ENCODE measurements at places on chromosomes 12 and 14.

DNA sequence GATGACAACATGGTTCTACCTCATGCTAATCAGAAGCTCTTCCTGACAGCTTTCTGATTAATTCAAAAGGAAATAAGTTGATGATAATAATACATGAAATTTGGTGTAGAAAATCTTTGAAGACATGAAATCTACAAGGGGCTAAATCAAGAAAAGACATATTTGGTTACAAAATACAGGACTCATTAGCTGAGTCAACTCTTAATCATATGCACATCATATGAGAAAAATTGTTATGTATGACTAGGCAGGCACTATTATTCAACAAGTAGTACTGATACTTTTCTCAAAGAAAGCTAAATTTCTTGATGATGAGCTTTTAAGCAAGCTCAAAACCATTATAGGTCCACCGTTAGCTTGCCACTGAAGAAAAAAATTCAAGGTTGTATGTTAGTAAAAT is 7.1 kb downstream of the ABCC9 start:
- DNase-seq, result no peak

DNA sequence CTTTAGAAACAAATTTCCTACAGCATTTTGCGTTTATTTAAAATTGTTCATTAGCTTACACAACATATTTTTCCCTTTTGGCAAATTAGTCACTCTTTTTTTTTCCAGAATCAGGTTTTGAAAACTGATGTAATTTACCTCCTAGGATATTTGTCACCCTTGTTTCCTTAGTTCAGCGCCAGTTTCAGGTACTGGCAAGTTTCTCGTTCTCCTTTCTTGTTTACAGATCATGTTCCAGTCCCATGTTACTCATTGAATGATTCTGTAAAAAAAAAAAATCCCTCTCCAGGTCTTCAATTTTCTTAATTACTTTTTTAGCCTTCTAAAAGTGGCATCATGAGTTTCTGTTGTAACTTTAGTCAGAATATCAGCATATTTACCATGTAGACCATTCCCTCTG is 2.7 kb downstream of the PPP4R4 start:
- no peak for DNase-seq

GRCh38 chr14:63938198-63939005 is 85.6 kb downstream of the SYNE2 start:
- DNase-seq, result no peak

DNA sequence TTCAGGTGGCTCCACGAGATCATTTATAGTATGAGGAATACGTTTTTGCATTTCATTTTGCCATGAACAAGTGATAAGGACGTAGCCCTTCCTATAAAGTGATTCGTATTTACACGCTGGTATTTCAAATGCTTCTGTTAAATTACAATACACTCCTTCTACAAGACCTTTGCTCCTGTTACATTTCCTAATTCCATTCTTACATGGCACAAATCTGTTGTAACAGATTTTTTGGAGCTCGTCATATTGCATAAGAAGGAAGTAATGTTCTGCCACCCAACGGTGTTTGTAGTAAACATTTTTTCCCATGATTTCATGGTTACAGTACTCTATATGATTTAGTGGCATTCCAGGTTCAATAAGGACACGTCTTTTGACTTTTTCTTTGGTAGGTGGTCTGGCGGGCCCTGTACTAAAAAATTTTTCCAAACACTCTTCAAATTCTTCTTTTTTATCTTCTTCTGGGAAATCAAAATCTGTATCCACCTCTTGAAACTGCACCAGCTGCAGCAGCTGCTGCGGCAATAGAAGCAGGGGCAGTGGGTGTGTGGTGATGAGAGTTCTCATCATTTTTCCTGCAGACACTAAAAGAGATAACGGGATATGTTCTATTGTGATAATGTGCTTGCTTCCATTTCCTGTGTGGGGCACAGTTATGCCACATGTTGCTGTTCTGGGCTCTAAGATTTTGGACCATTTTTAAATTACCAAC is 4.2 kb downstream of the RNASE9 start:
- no peak for DNase-seq

GRCh38 chr12:61355105-61355504 is 905.1 kb upstream of the USP15 start:
- DNase-seq, result no peak

GRCh38 chr14:96398921-96399320 is 7.0 kb downstream of the AK7 start:
- no peak for DNase-seq

GRCh38 chr12:51421266-51421884 is 3.3 kb upstream of the SLC4A8 start:
- DNase-seq, result no peak

DNA sequence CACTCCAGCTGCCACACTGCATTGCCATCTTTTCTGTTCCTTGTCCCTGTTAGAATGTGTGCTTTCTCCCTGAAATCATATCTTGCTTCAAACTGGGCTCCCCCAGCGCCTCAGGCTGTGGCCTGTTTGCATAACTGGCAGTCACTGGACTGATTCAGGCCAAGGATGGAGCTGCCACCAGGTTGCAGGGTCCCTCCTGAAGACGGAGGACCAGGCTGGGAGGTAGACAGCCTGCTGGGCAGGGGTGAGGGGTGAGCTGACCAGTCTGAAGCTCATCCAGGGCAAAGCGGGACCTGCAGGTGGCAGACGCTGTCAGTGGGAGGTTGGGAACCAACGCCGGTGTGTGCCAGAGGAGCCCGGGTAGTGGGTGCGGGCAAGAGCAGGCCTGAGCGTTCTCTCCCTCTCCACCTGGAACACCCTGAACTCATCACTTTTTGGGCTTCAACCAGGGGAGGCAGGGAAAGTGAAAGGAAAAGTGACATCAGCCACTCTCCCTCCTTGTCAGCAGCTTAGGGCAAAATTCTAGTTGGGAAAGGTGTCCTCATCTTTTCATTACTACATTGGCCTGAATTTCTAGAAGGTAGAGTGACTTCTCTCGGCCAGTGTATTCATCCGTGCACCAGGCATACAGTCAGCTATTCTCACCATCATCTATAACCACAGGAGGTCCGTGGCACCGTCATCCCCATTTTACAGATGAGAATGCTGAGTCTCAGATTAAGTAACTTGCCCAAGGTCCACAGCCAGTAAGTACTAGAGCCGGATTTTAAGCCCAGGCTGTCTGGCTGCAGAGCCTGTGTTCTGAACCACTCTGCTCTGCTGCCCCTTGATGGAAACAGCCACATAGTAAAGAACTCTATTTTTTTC is 219.1 kb downstream of the SLC41A2 start:
- DNase-seq, result no peak

- DNase-seq, result no peak
These were observed 42.3 kb downstream of the FZD10 start for GRCh38 chr12:130204541-130204953.

GRCh38 chr14:77145975-77146740 is 4.6 kb upstream of the ZDHHC22 start:
- DNase-seq, result no peak

GRCh38 chr12:108313241-108313605 is 25.9 kb downstream of the CMKLR1 start:
- DNase-seq, result no peak

GRCh38 chr12:70985850-70986249 is 65.3 kb upstream of the PTPRR start:
- no peak for DNase-seq

- no peak for DNase-seq
These were observed 12.4 kb upstream of the DPF3 start for GRCh38 chr14:72906316-72906715.

DNA sequence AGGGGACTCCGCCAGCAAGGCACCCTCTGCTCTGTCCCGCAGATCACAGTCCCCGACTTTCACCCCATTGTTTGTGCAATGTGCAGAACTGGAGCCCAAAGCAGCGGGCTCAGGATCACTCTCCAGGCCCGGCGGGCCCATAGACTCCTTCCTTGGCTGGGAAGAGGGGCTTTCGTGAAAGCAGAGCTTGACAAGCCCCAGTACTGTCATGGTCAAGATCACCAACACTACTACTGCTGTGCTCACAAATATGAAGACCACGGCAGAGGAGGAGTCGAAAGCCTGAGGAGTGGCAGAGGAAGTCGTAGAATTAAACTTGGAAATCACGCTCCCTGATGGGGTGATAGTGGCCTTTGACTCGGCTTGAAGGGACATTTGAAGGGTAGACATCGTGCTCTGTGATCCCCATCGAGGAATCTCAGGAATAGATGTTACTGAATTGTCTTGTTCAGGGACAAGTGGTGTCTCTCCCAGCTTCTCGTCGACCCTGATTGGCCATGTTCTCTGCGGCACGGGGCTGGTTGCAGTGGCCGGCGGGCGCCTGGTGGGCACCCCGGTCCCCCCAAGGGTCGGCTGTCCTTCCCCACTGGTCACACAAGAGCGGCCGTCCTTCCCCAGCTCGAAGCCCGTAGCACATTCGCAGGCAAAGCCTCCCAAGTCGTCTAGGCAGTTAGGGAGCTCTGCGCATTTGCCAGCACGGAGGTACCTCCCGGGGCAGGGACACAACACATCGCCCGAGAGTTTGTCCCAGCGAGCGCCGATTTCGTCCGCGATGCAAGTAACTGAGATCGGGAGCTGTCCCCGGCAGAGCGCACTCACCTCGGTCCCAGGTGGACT is 1.1 kb downstream of the CLEC14A start:
- DNase-seq, result no peak

- no peak for DNase-seq
These were observed 1.1 kb downstream of the C14orf93 start for GRCh38 chr14:23008831-23009230.

GRCh38 chr12:113077859-113078255 is 21.3 kb downstream of the DTX1 start:
- DNase-seq, result no peak

DNA sequence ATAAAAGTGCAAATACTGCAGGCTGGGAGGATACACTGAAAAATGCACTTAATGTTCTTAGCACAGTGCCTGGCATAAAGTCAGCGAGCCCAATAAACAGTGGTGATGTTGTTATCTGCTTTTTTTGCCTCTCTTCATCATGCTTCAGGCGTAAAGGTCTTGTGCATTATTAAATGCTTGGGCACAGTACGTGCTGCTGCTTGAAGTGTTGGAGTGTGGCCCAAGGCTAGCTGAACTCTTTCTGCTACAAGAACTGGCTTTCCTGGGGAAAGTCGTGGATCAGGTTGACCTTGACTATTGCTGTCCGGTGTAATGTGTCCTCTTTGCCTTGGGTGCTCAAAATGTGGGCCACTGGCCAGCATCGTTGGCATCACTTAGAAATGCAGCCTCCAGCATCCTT is 43.0 kb downstream of the SMOC1 start:
- no peak for DNase-seq

GRCh38 chr14:102565959-102566358 is 26.5 kb upstream of the RCOR1 start:
- DNase-seq, result no peak

DNA sequence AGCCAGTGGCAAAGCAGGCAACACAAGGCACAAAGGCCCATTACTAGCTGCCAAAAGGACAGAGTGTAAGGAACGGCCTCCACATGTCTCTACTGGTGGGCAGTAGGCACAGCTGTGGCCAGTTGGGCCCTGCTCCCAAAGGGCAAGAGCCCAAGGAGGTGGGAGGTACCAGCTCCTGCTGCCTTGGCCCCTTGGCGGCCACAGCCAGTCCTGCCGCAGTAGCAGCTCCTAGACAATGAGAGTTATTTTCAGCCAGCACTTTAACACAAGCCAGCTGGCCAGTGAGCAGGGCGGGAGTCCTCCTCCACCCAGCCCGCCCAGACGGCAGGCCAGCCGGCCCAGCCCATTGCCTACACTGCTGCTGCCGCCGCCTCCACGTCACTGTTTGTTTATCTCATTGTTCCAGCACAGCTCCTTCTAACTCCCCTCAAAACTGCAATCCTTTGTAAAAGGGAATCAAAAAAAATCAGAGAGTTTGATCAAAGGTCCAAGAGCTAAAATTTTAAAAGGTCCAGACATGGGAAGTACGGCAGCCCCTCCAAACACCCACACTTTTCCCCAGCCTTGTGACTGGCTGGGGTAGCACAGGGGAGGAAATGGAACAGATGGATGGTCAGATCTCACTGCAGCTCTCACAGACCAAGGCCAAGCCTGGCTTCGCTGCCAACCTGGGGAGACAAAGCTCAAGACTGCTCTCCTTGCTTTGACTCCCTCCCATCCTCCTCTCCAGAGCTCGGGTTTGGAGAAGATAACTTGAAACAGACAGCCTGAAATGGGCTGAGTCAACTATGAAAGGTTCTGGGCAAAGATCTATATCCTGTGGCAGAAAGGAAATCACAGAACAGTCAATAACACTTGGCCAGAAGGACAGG is 33.5 kb downstream of the FMNL3 start:
- DNase-seq, result no peak

DNA sequence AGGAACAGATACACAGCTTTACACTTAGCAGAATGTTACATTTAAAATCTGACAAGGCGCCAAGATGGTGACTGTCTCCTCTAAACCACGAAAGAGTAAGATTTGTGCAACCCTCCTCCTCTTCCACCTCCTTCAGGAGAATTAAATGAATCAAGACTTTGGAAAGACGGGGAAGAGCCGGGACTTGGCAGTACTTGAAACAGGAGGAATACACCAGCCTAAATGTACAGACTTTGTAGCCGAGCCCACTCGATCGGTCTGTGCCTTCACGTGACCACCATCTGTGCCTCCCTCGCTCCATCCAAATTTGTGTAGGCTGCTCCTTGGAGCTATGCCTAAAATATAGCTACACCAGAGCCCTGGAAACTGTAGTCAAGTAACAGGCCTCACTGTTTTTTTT is 38.3 kb downstream of the SSPN start:
- no peak for DNase-seq

GRCh38 chr12:40105265-40105514 is 691 bp downstream of the SLC2A13 start:
- no peak for DNase-seq

GRCh38 chr12:101850199-101850598 is 19.4 kb upstream of the GNPTAB start:
- no peak for DNase-seq

GRCh38 chr12:117052386-117053049 is 46.7 kb downstream of the TESC start:
- DNase-seq, result no peak

GRCh38 chr14:37124614-37125013 is 47.8 kb downstream of the SLC25A21 start:
- no peak for DNase-seq

GRCh38 chr12:119679081-119679480 is 11.1 kb downstream of the PRKAB1 start:
- no peak for DNase-seq

DNA sequence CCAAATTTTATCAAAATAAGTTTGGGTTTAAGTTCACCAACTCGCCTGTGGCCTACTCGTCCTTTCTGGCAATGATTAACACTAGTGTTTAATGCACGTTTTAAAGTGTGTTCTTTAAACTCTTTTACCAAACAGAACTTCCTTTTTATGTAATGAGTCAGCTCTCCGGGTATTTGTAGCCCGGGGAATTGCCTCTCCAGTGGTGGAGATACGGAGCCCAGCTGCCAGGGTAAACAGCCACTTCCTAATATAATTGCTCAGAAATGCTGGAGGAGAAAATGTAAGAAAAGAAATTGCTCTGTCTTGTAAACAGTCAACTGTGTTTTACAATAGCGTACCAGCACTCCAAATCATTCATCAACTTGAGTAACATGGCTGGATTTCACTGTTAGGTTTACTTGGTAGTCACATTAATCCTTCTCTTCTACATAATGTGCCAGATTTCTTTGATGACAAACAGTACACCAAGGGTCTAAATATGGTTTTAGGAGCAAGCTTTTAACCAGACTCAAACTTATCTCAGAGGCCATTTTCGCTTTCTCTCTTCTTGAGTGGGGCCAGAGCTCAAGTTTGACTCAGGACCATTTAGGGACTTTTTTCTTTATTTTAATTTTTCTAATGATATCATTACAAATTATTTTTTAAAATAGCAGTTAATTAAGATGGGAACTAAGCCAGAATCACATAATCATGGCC is 101.2 kb upstream of the SLC38A2 start:
- peak; percentile 80 for DNase-seq

Measured in NCI-H1436 treated with DMSO at 0.1 percent for 48 hours (cell line).